ENCODE measurements at places on chromosomes 7 and 10.

DNA sequence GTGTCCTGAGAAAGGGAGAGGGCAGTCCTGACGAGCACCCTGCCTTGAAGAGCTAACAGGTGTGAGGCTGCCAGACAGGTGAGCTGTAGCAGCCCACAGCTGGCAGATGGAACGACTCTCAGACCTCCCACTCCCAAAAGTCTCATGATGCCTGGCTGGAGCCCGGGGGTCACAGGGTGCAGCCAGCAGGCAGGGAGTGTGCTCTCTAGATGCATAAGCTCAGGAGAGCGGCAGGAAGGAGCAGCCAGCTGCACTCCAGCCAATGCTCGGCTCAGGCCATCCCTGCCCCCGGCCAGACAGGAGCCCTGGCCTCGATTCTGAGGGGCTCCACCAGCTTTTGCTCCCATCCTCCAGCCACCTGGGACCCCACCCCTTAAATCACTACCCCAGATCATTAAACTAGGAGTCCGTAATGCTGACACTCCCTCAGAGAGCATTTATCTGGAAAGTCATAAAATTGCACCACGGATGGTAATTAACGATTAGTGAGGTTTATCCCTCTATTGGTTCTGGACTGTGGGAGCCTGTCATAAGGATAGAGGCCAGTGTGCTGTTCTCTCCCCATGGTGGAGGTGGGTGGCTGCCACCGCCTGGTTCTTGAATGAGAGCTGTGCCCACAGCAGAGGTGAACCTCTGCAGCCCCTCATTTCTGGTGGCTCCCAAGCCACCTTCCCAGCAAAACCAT, 63.5 kb upstream of the ZMIZ1 start:
- no peak for DNase-seq

- no peak for DNase-seq
Measured at GRCh38 chr10:103941801-103942200, 23.8 kb upstream of the STN1 start.

GRCh38 chr10:133130602-133131001, 29.4 kb upstream of the KNDC1 start:
- no peak for DNase-seq

- DNase-seq: peak; percentile 85
Measured at GRCh38 chr10:96695366-96695765, 24.9 kb downstream of the PIK3AP1 start.

GRCh38 chr10:61098966-61099365, 155.0 kb upstream of the RHOBTB1 start:
- DNase-seq: no peak

- DNase-seq: no peak
Measured at GRCh38 chr10:75466001-75466400, 34.6 kb downstream of the LRMDA start.

DNA sequence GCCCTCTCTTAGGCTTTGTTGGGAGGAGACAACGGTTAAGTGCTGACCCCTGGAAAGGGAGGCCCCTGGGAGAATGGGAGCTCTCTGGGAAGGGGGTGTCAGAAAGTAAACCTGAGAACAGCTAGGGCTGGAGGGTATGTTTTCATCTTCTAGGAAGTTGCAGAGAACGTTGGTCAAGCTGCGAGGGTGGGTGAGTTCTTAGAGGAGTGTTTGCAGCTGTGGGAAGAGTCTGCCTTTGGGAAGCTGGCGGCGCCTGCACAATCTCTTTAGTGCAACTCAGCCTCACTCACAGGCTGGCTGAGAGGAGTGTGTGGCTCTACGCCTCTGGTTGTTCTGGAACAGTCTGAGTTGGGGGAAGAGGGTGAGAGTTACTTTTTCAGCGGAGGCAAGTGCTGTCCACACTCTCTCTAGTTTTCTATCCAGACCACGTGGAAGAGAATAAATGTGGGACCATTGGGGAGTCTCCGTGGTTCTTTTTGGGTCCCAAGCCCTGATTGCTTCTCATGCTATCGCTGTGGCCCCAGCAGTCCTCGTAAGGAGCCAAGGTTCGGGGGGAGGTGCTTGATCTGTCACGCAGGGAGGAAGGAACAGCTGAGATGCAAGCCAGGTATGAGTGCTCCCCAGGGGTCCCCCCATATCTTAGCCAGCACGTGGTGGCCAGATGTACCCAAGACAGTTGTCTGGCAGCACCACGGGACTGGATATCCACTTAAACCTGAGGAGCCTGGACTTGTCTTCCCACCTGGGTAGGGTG, 237.2 kb downstream of the BUB3 start:
- DNase-seq: no peak

- no peak for DNase-seq
Measured at GRCh38 chr7:157517782-157518513, 181.1 kb downstream of the DNAJB6 start.

DNA sequence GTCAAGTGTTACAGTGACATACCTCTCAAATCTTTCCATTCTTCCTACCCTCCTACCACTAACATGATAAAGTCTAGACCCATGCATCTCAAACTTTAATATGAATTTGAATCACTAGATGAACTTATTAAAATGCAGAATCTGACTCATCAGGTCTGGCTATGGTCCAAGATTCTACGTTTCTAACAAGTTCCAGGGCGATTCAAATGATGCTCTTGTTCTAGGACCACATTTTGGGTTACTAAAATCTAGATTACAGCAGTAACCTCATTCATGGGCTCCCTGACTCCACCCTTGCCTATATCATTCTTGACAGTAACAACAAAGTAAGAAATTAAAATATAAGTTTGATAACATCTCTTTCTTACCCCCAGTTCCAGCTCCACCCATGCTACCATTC, 124.8 kb upstream of the LSM8 start:
- no peak for DNase-seq

GRCh38 chr10:51920672-51921071, 221.3 kb upstream of the CSTF2T start:
- no peak for DNase-seq

DNA sequence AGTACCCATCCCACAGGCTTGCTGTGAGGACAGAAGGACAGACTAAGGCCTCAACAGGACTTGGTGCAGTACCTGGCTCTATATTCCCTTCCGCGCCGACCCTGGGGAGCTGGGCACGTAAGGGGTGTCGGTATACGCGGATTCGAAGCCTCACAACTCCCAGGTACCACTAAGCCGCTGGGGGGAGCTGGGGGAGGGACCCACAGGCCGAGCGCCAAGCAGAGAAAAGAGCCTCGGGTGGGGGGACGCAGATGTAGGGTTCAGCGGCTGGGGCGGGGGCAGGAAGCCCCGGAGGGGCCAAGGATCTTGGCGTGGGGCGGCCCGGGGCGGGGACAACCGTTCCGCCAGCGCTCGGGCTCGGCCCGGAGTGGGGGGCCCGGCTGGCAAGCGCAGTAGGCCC, 126.4 kb upstream of the ZNF746 start:
- DNase-seq: peak; percentile 20

- no peak for DNase-seq
Measured at GRCh38 chr7:115763347-115763746, 267.2 kb downstream of the TFEC start.

GRCh38 chr7:125934539-125934938, 1004.9 kb upstream of the POT1 start:
- DNase-seq: no peak

DNA sequence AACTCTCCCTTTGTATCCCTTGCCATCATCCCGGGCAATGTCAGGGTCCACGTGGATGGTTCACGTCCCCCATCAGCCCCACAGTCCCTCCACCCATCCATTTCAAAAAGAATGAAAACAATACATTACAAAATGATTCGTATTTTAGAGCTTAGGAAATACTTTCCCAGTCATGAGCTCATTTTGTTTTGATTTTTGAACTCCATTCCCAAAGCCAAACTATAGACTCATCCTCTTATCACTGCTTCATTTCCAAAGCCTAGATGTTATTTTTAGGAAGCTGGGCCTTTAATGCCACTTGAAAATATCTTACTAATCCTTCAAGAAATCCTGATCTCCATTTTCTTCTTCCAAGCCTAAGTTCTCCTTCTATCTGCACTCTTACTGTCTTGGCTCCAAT, 72.1 kb downstream of the WNT2 start:
- no peak for DNase-seq

DNA sequence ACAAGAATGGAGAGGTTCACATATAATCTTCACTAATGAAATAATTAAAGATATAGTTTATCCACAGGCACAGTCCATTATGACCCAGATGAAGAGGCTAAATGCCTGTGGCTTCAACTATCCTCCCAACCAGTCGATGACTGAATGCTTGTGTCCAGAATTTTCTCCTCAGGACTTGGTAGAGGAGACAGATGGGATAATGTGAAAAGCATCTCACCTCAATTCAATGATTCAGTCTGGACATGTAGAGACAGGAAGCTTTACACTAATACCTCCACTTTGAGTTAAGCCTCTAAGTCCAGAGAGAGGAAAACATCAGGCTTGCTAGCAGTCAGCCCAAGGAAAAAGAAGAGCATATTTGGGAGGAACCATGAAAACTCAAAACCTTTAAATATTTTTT, 59.1 kb upstream of the COL1A2 start:
- DNase-seq: no peak

DNA sequence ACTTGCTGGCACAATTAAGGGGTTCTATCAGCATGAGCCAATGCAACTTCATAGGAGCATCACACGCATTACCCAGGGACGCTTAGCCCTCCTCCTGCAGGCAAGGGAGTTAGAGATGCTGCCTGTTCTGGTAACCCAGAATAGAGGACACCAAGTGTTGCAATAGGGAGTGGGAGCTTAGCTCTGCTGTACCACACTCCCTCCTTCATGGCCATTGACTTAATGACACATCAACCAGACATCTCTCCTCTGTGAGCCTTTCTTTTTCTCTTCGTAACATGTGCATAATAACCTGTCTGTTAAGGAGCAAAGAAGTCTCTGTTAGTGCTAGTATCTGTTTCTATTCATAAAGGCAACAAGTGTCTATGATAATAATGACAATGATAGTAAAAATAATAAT, 282.4 kb downstream of the SORCS3 start:
- no peak for DNase-seq

GRCh38 chr10:56068473-56069263, 292.4 kb downstream of the ZWINT start:
- DNase-seq: no peak

GRCh38 chr10:11411926-11412545, 199.4 kb downstream of the USP6NL start:
- no peak for DNase-seq

- no peak for DNase-seq
Measured at GRCh38 chr10:36885746-36886145, 239.7 kb upstream of the ANKRD30A start.

- DNase-seq: no peak
Measured at GRCh38 chr7:106570948-106571418, 90.0 kb downstream of the CCDC71L start.

- DNase-seq: no peak
Measured at GRCh38 chr7:5481241-5482019, 57.8 kb upstream of the TNRC18 start.

- DNase-seq: no peak
Measured at GRCh38 chr7:158473221-158473620, 114.4 kb downstream of the PTPRN2 start.

- no peak for DNase-seq
Measured at GRCh38 chr10:123863721-123864482, 27.7 kb downstream of the CPXM2 start.

GRCh38 chr10:119858063-119858462, 14.6 kb downstream of the MCMBP start:
- DNase-seq: no peak

- peak; percentile 11 for DNase-seq
Measured at GRCh38 chr10:31034098-31034909, 2.6 kb upstream of the ZNF438 start.

- DNase-seq: no peak
Measured at GRCh38 chr7:83347945-83348444, 185.3 kb upstream of the PCLO start.

GRCh38 chr7:66877577-66878300, 43.3 kb upstream of the TMEM248 start:
- peak; percentile 78 for DNase-seq

- DNase-seq: peak; percentile 49
Measured at GRCh38 chr7:95690367-95690947, 81.9 kb upstream of the DYNC1I1 start.

DNA sequence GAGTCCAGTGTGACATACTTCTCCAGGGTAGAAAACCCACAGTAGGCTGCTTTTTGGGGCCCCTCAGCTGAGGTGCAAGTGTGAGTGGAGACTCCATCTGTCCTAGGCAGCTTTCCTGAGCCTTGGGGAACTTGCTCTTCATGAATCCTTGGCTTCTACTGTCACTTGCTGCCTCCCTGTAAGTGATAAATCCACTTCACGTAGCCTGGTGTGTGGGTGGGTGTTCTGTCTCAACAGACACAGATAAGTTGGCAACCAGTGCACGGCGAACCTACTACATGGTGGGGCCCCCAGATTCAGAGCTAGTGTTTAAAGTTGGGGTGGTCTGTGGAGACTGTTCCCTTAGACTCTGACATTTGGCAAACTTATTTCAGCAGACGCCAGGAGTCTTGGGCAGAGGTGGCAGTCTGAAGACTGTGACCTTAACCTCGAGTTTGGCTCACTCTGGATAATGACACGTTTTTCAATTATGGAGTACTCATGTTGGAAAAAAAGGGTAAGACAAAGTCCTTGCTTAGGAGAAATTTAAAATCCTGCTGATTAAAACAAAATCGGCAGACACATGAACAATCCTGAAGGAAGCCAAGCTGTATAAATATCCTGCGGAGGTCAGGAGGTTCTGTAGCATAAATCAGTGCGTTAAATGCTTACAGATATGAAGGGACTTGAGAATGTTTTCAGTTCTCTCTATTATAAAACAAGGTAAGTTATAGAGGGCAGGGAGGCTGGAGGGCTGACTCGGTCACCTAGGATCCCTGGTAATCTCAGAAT, 376.9 kb downstream of the PHTF2 start:
- DNase-seq: no peak

DNA sequence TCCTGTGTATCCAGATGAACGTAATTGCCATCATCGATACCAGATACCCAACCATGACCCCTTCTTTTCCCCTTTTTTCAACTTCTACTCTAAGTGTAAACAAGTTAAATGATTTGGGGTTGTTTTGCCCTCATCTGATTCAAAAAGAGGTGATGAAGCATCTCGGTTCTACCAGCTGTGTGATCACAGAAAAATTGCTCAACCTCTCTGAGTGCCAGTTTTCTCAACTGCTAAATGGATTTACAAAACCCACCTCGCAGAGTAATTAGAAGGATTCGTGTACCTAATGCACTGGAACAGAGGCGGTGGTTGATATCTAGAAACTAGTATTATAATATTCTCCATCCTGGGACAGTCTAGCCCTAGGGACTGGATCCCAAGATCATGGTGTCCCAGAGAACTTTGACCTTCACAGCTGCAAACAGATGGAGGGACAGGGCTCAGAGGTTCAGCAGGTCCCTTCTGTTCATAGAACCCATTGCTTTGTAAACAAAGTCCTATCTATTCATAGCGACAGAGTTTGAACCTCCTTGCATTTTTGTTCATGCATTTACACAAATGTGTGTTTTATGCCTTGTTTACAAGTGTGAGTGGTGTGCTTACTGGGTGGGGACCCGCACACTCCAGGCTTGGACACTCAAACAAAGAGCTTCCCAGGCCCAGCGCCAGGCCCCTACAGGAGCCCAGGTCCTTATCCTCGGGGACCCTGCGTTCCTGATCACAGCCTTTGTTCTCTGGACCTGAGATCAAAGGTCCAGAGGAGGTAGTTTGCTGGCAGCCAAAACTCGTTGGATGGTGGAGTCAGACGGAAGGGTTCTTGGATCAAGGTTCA, 46.4 kb downstream of the CALML3 start:
- no peak for DNase-seq

GRCh38 chr10:63286754-63287264, 153.7 kb downstream of the NRBF2 start:
- no peak for DNase-seq

GRCh38 chr7:114083166-114084001, 164.6 kb upstream of the PPP1R3A start:
- DNase-seq: no peak

- DNase-seq: no peak
Measured at GRCh38 chr7:47484923-47485639, 96.8 kb downstream of the TNS3 start.
